Esophagus muscularis mucosa (tissue), 4 donors: ENCODE measurements at places on chromosomes 2 and 18.

DNA sequence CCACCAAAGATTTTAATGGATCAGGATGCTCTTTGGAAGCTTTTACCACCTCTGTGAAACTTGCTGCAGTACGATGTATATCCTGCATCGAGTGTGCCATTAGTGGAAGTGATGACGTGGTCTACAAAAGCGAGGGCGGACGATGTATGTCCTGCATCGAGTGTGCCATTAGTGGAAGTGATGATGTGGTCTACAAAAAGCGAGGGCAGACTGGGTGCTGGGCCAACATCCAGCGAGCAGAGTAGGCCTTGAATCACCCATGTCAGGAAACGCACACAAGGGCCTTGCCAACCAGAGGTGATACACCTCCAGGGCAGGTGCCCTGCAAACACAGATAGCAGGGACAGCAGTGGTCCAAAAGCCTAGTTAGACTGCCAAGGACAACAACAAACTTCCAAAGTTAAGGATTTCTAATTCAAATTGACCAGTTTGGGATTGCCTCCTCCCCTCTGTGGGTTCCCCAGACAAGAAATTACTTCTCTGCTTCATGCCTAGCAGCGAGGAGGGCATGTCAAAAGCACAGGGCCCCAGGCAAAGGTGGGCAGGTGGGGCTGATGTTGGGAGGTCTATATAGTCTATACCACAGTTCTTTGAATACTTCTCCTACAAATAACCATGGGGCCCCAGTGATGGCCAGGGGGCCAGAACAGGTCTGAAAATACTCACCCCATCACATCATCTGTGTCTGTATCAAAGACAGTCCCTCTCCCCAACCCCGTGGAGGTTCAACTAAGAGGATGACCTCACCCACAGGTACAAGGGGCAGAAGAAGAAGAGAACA is 70.2 kb downstream of the ADD2 start:
- no peaks in the 10 kb centered on the region for H3K36me3 ChIP-seq
- no peak overlapping the region for H3K27ac ChIP-seq
- no peaks in the 10 kb centered on the region for H3K27me3 ChIP-seq
- no peaks in the 10 kb centered on the region for H3K4me1 ChIP-seq
- no peak for DNase-seq

DNA sequence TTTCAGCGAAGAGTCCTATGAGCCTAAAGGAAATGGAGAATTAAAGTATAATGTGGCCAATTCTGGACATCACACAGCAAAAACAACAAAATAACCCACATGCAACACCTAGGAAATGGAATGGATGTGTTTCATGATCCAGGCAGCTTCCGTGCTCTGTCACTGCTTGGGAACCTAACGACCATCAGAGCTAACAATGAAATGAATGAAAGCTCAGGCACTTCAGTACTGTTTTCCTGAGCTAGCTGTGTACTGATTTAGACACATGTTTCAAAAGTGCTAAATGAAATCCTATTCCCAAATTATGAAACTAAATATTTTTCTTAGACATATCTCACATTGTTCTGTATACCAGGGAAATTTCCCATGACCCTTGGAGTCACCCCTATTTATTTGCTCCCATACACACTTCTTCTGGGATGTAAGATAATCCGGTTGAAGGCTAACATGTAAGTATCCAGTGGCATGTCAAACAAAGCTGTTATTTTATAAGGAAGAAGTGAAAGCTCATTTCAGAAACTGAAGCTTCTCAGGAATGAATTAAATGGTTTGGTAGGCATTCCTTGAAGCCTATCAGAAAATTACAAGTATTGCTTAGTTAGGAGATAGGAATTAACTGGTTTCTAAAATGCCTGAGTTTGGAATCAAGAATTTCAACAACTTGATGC is 108.5 kb upstream of the RND3 start:
- H3K27ac ChIP-seq = no peak overlapping the region
- no peaks in the 10 kb centered on the region for H3K27me3 ChIP-seq
- no peak for DNase-seq
- H3K4me3 ChIP-seq = no peak overlapping the region
- no peaks in the 10 kb centered on the region for H3K36me3 ChIP-seq
- peaks cover 9% of the 10 kb centered on the region for H3K4me1 ChIP-seq

GRCh38 chr2:96082211-96083063 is 33.9 kb downstream of the ADRA2B start:
- H3K4me3 ChIP-seq = no peak overlapping the region
- H3K36me3 ChIP-seq = no peaks in the 10 kb centered on the region
- peak overlapping the region; percentile 45 for H3K27ac ChIP-seq

DNA sequence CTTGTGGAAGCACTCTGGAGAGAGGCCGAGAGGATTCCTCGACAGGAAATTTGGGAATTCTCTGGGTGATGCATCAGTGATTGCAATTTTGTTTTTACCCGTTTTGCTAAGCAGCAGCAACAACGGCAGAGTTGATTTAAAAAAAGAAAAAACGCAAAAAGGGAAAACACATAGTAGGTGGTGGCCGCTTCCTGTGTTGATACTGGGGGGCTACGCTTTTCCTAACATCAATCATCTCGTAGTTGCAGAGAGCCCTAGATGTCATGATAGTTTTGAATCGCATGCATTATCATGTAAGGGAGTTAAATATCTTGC is 271 bp upstream of the RBM43 start:
- peak overlapping the region; percentile 85 for H3K4me3 ChIP-seq
- no peaks in the 10 kb centered on the region for H3K27me3 ChIP-seq
- H3K36me3 ChIP-seq = no peaks in the 10 kb centered on the region
- peaks cover 39% of the 10 kb centered on the region for H3K4me1 ChIP-seq

- DNase-seq = no peak
- H3K4me3 ChIP-seq = no peak overlapping the region
- no peaks in the 10 kb centered on the region for H3K27me3 ChIP-seq
- peaks cover 44% of the 10 kb centered on the region for H3K4me1 ChIP-seq
- H3K36me3 ChIP-seq = no peaks in the 10 kb centered on the region
These were observed 60.0 kb downstream of the IL1R2 start for GRCh38 chr2:102051692-102052277.

GRCh38 chr2:44389895-44390294 is 28.1 kb downstream of the CAMKMT start:
- H3K4me3 ChIP-seq = no peak overlapping the region
- H3K27ac ChIP-seq = no peak overlapping the region

DNA sequence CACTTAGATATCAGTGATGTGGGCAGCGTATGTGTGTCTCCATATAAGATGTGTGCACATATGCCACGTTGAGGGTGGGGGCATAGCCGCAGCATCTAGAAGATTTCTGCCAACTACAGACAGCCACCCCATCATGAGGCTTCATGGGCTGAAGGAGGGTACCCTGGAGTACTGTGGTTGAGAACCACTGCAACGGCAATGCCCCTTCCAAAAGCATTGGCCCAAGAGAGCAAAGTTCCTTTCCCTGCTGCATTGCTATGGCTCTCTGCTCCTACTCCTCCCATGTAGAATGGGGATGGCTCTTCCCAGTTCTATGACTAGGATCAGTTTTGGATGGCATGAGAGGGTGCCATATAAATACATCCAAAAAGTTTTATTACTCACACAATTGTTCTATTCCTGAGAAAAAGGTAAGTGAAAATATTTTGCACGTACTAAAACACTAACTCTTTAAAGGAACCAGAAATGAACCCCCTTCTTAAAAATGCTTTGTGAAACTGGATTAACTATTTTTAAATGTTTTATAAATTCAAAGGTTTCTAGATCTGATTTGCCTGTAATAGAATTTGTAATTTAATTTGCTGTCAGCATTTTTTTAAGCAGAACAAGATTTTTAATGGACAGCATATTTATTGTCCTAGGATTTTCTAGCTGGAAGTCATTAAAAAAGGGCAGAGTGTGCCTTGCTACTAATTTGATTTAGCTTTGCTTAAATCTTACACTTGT is 4.4 kb upstream of the RPL31 start:
- H3K27me3 ChIP-seq = no peaks in the 10 kb centered on the region
- peaks cover 41% of the 10 kb centered on the region for H3K36me3 ChIP-seq
- H3K4me3 ChIP-seq = no peak overlapping the region

DNA sequence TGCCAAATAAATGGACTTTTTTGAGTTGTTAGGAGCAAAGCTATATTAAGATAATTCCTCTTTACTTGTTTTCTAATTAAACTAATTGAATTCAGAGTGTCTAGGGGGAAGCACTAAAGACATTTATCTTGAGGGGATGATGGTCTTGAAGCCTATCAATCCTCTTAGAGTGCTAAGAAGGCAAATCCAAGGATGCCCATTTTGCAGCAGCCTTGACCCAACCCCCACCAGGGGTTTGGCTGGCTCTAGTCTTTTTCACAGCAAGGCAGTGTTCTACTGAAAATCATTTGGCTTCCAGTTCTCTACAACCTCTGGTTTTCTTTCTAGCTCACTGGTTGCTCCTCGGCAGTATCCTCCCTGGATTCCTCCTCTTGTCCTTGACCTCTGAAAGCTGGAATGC is 6.5 kb upstream of the RAX start:
- H3K4me1 ChIP-seq = no peaks in the 10 kb centered on the region
- H3K27me3 ChIP-seq = peaks cover 7% of the 10 kb centered on the region
- no peak overlapping the region for H3K27ac ChIP-seq
- no peak overlapping the region for H3K4me3 ChIP-seq

GRCh38 chr2:239052798-239053665 is 205.1 kb downstream of the TWIST2 start:
- DNase-seq = no peak
- H3K4me3 ChIP-seq = no peak overlapping the region
- no peaks in the 10 kb centered on the region for H3K4me1 ChIP-seq

- no peak overlapping the region for H3K27ac ChIP-seq
- no peaks in the 10 kb centered on the region for H3K4me1 ChIP-seq
- DNase-seq = no peak
- no peaks in the 10 kb centered on the region for H3K27me3 ChIP-seq
These were observed 1587.5 kb upstream of the PIK3C3 start for GRCh38 chr18:40367576-40367975.

DNA sequence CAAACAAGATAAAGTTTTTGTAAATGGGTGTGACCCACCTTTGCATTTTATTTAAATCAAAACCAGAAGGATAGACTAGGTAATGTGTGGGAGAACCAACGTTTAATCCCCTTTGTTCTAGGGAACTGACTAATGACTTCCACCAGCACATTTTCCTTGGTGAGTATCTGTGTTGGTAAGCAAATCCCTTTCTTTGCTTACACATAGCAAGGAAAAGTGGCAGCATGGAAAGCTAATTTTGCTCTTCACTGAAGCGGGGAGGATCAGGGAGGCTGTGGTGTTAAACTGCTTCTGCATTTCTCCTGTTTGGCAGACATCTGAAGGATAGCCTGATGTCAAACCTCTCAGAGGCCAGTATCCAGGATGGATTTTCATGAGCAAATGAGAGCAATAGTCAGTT is 331.1 kb downstream of the PTPRM start:
- H3K36me3 ChIP-seq = no peaks in the 10 kb centered on the region
- H3K27me3 ChIP-seq = no peaks in the 10 kb centered on the region
- H3K27ac ChIP-seq = no peak overlapping the region
- DNase-seq = no peak
- no peak overlapping the region for H3K4me3 ChIP-seq

DNA sequence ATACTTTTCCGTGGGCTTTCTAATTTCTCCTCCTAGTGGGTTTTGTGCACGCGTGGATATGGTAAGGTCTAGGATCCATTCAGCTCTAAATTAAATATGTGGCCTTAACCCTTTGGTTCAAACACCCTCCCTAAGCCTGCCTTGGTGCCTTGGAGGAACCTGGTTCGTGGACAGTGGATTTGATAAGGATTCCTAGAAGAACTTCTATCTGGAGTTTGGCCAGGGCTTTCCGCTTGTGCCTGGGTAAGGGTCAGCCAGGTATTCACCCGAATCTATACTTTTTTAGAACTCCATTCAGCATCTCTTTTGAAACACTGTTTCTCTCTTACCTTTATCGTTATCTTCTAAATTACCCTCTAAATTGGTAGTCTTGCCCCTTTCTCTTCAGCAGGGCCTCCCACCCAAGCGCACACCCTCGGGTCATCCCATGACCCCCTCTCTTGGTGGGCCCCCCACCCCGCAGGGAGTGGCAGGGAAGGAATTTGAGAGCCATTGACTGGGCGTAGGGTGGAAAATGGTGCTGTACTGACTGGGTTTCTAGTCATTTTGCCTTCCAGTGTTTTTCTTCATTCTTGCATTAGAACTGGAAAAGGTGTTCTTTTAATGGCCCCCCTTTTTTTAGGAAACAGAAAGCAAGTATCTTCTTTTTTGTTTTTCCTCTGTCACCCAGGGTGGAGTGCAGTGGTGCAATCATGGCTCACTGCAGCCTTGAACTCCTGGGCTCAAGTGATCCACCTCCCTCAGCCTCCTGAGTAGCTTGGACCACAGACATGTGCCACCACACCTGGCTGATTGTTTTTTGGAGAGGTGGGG is 1.8 kb downstream of the SOCS6 start:
- peaks cover 56% of the 10 kb centered on the region for H3K4me1 ChIP-seq
- no peak overlapping the region for H3K27ac ChIP-seq
- no peak for DNase-seq
- H3K4me3 ChIP-seq = peak overlapping the region; percentile 86
- no peaks in the 10 kb centered on the region for H3K36me3 ChIP-seq

GRCh38 chr2:170502361-170503130 is 212.6 kb upstream of the SP5 start:
- no peak overlapping the region for H3K4me3 ChIP-seq
- H3K27ac ChIP-seq = no peak overlapping the region
- DNase-seq = peak; percentile 89

GRCh38 chr2:47518497-47519146 is 115.7 kb downstream of the MSH2 start:
- H3K36me3 ChIP-seq = no peaks in the 10 kb centered on the region
- H3K4me1 ChIP-seq = peaks cover 16% of the 10 kb centered on the region
- H3K4me3 ChIP-seq = no peak overlapping the region
- no peak for DNase-seq
- peaks cover 21% of the 10 kb centered on the region for H3K27me3 ChIP-seq
- H3K27ac ChIP-seq = no peak overlapping the region

GRCh38 chr2:162071001-162071400 is 3.0 kb downstream of the DPP4 start:
- no peaks in the 10 kb centered on the region for H3K36me3 ChIP-seq
- no peak for DNase-seq
- no peak overlapping the region for H3K4me3 ChIP-seq
- no peaks in the 10 kb centered on the region for H3K27me3 ChIP-seq
- no peak overlapping the region for H3K27ac ChIP-seq

DNA sequence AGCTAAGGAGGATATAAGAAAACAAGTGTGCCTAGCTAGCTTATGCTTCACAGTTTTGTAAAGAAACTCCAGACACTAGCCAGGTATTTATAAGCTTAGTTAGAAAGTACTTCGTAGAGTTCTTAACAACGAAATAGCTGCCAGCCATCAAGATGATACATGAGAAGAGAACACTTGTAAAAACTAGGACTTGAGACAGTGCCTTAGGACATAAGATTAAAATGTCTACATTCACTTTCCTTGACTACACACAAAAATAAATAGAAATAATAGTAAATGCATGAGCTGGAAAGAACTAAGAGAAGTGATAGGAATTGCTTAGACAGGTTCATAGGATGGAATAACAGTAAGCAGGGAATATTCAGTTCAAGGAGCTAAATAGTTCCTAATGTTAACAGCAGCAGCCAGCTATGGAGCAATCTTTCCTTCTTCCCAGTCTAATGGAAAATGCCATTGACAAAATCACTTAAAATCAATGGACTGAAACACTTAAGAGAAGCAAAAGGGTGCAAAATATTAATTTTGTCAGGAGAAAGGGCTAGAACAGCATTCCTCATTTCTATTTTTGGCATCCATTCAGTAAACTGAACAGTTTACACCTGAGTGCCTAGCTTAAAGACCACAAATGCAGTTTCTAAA is 186.6 kb downstream of the PDE11A start:
- H3K36me3 ChIP-seq = no peaks in the 10 kb centered on the region
- no peak for DNase-seq
- no peak overlapping the region for H3K4me3 ChIP-seq
- H3K27ac ChIP-seq = no peak overlapping the region
- H3K4me1 ChIP-seq = no peaks in the 10 kb centered on the region

GRCh38 chr2:163709270-163709669 is 26.5 kb downstream of the FIGN start:
- peaks cover 11% of the 10 kb centered on the region for H3K4me1 ChIP-seq
- H3K27me3 ChIP-seq = no peaks in the 10 kb centered on the region
- no peaks in the 10 kb centered on the region for H3K36me3 ChIP-seq
- no peak overlapping the region for H3K4me3 ChIP-seq
